ENCODE measurements at places on chromosomes 6 and 20.

- no peak for DNase-seq
Observed at GRCh38 chr6:97438011-97438671, 155.1 kb upstream of the MMS22L start.

GRCh38 chr6:41675176-41675775, 37.0 kb downstream of the MDFI start:
- no peak for DNase-seq

DNA sequence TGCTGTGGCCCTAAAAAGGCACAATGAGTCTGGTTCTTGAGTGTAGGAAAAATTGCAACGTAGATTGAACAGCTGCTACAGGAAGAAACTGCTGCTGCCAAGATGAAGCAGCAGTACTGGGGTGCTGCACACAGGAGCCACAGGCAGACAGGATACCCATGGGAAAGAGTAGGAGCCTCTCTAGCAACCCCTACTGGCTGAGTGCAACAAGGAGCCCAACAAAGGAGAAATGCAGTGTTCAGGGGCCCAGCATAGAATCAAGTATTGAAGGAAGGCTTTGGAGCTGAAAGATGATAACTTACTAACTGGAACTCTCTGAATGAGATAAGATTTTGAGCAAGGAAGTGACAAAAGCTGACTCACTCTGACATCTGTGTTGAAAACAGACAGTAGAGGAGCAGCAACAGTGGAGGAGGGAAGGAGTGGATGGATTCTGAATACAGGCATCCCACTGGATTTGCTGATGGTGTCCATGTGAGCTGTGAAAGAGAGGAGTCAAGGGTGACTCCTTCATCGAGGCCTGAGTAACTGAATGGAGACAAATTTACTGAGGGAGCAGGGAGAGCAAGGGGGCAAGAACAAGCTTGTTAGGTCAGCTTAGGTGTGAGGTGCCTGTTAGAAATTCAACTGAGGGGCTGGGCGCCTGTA, 534.7 kb upstream of the JARID2 start:
- DNase-seq: no peak

GRCh38 chr6:143677577-143677890, 231 bp upstream of the PHACTR2 start:
- DNase-seq: no peak

DNA sequence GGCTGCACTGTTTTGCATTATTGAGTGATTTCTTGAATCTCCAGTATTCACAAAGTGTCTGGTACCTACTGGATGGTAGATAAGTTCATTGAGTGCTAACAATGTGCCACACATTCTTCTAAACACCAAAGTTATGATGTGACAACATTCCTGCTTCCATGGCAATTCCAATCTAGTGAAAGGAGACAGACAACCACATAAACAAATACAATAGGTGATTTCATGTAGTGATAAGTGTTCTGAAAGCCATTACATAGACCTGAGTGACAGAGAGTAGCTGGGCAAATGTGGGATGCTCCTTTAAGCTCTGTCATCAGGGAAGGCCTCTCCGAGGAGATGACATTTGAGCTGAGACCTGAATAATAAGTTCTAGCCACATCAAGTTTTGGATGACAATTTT, 295.5 kb downstream of the SLC35F1 start:
- no peak for DNase-seq

DNA sequence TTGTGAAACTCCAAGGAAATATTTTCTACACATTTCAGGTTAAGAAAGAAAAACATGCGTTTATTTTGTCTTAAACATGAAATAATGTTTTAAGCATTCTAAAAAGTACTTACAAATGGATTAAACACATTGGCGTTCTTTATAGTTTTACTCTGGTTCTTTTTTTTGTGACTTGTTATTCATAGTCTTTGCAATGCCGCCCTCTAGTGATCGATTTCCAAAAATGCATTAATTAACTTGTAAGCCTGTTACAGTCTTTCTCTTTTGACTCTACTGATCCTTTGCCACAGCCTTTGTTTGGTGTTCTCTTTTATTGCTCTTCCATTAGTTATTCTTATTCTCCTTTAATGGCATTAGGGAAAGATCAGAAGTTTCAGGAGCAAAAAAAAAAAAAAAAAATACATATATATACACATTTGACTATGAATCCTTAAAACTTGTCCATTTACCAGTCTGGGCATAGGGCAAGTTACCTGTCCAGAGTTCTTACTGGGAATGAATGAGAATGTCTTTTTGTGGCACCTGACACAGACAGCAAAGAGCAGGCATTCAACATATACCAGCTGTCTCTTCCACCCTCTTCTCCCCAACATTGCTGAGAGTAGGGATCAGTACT, 59.9 kb downstream of the MACROD2 start:
- DNase-seq: peak; percentile 16
